ENCODE measurements at places on chromosomes 16 and 17.

DNA sequence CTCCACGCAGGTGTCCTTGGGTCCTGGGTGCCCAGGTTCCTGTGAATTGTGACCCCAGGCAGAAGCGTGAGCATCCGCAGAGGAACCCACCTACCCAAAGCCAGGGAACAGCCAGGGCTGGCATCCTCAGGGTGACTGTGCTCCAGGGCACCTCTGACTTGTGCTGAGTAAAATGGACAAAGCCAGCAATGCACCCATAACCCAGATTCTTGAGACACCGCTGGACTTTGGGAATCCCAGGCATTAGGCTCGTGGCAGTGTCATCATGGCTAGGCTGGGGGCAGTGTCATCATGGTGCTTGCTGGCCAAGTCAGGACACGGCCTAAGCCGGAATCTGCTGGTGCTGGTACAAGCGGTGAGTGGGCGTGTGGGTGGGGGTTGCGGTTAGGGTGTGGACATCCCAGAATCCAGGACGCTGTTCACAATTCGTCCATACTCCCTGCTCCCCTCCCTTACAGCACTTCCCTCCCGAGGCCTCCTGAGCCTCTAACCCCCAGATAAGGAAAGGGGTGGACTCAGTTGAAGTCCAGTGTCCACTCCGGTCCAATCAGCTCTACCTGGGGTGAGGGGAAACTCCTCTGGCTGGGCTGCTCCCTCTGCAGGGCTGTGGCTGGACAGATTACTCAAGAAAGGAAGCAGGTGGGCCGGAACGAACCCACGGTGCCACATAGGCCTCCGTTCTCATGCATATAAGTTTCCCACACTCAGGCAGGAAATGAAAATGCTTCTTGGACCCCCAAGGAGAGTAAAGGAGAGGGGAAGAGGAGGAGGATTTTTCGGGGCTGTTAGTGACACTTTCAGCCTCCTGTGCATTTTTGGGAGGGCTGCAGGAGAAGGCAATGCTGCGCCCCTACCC is 138.9 kb downstream of the SEC14L1 start:
- peak; percentile 93 for DNase-seq

DNA sequence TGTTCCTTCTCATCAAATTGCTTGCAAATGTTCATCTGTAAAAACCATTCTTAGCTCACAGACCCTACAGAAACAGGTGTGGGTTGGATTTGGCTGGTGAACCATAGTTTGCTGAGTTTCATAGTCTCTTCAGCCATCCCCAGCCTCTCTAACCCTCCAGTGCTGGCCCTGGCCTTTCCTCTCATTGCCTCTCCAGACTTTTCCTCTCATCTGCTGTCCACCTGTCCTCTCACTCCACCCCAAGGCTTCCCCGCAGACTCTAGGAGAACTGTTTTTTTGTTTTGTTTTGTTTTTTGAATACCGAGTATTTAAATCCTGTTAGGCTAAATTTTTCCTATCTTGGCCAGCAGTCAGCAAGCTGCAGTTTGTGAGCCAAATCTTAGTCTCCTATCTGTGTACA is 41.1 kb downstream of the MEOX1 start:
- no peak for DNase-seq

DNA sequence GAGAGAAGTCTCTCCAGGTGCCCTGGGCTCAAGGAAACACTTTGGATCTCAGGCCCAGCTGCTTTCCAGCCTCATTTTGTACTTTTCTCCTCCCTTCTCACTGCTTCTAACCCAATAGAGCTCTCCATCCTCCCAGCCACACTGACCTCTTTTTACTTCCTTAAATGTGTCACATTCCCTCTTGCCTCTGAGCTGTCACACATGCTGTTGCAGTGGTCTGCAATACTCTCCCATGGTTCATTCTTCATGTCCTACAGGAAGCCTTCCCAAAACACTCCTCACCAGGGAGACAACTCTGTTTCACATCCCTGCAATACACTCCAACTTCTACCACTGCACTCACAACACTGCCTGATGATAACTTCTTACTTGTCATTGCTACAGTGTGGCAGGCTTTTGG is 242.1 kb upstream of the DYNLRB2 start:
- DNase-seq: no peak

DNA sequence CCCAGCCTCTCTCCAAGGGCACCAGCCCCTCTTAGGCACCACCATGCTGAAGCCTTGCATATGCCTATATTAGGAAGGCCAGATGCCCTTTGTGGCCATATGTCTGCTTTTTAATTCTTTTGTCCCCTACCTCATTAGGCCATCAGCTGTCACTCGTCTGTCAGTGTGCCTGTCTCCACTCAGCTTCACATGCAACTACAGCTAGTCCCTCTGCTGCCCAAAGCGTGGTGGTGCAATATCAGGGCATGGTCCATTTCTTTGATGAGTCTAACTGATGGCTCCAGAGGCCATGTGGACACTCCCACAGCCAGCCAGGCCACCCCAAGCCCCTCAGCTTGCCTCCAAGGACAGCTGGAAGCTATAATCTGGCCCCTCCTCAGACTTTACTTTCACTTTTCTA is 36.3 kb downstream of the MYO18A start:
- DNase-seq: no peak

DNA sequence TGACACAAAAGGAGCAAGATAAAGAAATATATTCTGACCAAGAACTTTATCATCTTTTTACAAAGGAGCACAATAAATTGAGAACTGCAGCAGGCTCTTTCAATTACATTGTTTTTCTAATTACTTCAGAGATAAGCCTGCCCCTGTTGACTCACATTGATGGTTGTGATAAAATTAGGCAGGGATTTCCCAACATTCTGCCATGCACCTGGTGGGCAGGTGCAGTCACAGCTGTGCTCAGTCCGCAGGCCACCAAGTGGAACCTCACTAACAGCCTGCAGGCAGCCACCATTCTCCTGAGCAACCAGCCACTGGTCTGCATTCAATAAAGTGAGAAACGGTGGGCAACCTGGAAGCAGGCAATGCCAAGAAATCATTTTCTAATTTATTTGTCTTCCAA is 5.1 kb downstream of the FANCA start:
- DNase-seq: no peak

DNA sequence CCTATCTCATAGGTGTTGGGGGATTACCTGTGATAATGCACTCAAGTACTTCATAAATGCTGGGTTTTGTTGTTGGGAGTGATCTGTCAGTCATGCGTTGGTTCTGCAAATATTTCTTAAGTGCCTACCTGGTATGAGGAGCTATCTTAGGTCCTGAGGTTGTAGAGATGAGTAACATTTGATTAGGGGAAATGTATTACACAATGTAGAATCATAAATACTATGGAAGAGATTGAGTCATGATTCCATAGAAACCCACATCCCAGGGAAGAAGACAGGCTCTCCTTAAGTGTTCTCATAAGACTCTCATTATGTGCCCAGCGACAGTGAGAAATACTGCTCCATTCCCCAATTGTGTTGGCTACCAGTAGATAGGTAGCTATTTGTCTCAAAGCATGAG is 240.1 kb downstream of the FTO start:
- DNase-seq: no peak

DNA sequence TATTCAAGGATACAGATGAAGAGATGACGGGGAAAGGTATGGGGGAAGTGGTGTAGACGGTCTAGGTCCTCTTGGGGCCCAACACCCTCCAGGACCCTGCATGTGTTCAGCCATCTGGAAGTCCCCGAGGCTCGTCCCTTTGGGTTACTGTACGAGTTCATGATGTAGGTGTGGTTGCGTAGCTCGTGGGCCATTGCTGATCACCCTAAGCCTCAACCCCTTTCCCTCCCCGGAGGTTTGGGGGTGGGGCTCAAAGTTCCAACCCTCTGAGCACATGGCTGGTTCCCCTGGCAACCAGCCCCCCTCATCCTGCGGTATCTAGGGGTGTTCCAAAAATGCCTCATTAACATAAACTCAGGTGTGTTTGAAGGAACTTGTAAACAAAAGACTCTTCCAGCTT is 98.8 kb upstream of the METRNL start:
- DNase-seq: peak; percentile 54

DNA sequence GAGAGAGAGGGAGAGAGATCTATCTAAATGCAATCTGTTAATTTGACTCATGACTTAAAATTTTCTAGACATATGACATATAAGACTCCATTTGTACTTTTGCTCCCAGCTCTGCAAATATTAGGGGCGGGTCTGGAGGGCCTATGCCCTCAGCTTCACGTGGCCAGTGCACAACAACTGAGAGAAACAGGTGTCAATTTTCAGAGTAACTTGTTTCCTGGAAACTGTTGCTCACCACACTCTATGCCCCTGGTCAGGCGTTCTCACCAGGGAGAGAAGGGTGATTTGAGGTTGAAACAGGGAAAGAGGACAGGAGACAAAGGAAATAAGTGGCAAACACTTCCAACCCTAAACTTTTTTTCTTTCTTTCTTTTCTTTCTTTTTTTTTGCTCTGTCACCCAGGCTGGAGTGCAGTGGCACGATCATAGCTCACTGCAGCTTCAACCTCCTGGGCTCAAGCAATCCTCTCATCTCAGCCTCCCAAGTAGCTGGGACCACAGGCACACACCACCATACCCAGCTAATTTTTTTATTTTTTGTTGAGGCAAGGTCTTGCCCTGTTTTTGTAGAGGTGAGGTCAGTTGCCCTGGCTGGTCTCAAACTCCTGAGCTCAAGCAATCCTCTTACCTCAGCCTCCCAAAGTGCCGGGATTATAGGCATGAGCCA is 270.0 kb downstream of the SLC39A11 start:
- no peak for DNase-seq

DNA sequence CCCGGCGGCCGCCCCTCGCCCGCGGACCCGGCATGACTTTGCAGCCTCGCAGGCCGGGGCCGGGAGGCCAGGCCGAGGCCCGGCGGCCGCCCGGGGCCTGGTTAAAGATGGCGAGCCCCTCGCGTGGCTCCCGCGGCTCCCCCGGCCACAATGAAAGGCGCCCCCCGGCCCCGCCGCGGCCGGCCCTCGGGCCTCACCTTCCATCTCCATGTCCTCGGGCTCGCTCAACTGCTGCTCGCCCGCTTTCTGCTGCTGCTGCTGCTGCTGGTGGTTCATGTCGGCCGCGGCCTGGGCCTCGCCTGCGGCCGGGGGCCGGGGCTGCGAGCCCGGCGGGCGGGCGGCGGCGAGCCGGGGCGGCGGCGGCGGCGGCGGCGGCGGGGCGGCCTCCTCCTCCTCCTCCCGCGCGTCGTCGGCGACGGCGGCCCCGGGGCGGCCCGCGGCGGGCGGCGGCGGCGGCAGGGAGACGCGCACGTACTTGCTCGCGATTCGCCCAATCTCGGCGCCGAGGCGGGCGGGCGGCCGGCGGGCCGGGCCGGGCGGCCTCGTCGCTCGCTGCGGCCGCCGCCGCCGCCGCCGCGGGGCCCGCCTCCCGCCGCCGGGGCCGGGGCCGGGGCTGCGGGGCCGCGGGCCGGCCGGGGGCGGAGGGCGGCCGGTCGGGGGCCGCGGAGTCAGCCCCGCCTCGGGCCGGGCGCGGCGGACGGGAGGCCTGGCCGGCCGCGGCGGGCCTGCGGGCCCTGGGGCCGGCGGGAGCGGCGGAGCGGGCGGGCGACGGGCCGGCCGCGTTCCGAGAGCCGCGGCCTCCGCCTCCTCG is 491 bp downstream of the USP7 start:
- DNase-seq: no peak

All from upper lobe of right lung (tissue), 1 donor.